ENCODE measurements at places on chromosomes 4 and X. TPM values are rescaled to one million over a fixed set of nuclear protein-coding genes. Genes with fewer than 3 reads are reported as not detected.

GRCh38 chrX:125505207-125505606 lies 185.5 kb downstream of the TEX13C start:
- DNase-seq, result no peak

GRCh38 chrX:13803116-13803515 lies 13.8 kb downstream of the GPM6B start:
- no peak for DNase-seq

DNA sequence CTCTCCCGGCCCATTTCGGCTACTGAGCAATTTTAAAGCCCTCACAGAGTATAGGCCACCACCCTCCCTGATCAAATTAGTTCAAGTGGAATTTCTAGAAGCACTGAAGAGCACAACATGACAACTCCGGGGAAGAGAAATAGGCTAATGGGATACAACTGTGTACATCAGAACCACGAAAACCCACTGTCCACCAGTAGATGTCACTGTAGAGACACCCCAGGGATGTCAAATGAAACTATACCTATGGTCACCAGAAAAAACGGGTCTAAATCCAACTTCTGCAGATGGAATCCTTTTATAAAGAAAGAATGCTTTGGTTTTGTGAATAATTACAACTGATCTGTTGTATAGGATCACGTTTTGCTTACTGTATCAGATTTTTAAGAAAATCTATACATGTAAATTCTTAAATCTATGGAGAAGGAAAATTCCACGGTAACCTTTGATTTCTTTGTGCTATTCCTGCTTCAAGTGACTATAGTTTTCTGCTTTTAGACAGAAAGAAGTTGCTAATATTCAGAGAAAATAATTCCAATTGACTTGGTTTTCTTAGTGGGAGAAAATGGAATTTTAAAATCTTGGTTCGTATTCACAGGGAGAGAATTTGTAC lies 29.5 kb upstream of the MAP3K15 start:
- no peak for DNase-seq

DNA sequence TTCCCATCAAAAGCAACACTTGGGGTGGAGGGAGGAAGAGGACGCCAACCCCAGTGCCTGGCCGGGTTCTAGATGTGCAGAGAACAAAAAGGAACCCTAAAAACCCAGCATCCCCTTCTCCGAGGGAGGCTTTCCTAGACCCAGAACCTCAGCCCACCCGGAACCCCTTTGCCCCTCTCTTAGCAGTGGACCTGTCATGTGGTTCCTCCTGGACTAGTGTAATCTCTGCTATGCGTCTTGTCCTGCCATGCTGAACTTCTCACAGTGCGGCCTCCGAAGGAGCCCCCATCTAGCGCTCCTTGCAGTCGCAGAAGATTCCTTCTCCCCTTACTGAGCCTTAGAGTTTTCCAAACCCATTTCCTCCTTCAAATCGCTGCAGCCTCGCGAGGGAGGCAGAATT lies 1.1 kb upstream of the PRRG3 start:
- no peak for DNase-seq

DNA sequence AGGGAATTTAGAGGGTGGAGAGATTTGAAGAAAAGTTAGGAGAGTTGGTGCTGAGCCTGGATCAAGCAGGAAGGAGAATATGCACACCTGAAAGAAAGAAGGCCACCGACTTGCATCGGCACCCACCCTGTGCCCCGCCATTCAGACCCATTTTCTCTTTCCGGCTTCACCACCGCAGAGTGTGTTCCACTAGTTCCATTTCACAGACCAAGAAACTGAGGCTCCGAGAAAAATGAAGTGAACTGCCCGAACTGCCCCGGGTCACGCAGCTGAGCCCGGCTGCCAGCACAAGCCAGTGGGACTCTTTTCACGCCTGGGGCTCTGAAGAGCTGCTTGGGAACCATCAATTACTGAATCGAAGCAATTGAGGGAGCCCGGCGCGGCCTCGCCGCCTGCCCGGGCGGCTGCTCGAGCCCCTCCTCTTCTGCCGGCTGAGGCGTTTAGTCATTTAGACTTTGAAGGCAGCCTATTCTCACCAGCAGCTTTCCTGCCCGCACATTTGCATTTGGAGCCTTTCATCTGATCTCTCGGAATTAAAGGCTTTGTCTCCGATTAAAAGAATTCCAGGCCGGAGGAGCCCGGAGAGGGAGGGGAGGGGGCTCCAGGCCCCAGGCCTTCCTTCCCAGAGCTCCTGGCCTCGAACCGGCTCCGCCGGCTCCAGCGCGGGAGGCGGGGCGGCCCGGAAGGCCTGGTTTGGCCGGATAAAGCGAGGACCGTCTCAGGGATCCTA lies 140.2 kb upstream of the PJA1 start:
- no peak for DNase-seq

- no peak for DNase-seq
Observed at GRCh38 chr4:88964450-88964849, 92.5 kb downstream of the FAM13A start.

- DNase-seq, result no peak
Observed at GRCh38 chrX:37380924-37381323, 31.8 kb downstream of the PRRG1 start.

DNA sequence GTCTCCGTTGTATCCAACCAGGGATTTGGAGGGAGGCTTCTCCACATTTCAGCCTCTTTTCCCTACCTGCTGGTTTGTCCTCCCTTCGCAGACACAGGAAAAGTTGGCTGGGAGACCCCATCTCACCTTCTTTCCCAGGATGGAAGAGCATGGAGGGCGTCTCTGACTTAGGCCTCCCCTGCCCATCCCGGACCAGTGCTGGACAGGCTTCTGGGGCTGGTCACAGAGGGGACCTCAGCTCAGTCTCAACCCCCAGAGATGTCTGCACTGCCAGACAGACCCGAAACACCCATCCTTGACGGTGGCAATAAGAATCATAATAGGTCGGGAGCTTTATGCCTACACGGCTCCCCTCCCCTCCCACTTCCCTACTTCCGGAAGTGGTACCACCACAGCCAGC lies 1.6 kb downstream of the WFS1 start:
- no peak for DNase-seq

DNA sequence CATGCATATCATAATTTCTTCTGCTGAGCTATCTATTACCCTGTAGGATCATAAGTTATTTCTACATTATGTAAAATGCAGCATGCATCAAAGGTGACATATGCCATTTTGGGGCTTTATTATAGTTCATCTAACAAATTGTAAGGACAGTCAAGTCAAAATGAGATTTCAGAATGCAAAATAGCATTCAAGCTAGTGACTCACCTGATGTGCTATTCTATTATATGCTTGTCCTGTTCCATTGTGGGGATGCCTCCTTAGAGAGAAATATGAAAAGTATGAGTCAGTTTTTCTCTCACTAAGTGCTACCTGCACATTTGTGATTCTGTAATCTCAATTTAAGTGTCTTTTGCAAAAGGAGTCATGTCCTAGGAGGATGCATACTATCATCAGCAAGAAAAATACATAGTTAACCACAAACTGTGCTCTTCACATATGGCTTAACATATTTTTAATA lies 647.0 kb upstream of the PCDH10 start:
- no peak for DNase-seq

DNA sequence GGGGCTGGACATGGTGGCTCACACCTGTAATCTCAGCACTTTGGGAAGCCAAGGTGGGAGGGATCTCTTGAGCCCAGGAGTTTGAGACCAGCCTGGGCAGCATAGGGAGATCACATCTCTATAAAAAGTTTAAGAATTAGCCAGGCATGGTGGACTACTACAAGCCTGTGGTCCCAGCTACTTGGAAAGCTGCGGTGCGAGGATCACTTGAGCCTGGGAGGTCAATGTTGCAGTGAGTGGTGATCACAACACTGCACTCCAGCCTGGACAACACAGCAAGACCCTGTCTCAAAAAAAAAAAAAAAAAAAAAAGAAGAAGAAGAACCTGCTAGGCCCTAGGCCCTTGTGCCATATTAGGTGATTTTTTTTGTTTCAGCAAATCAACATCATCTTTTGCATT lies 12.2 kb downstream of the SRD5A3 start:
- no peak for DNase-seq

GRCh38 chrX:110081320-110081719 lies 78.4 kb downstream of the TMEM164 start:
- DNase-seq, result no peak

DNA sequence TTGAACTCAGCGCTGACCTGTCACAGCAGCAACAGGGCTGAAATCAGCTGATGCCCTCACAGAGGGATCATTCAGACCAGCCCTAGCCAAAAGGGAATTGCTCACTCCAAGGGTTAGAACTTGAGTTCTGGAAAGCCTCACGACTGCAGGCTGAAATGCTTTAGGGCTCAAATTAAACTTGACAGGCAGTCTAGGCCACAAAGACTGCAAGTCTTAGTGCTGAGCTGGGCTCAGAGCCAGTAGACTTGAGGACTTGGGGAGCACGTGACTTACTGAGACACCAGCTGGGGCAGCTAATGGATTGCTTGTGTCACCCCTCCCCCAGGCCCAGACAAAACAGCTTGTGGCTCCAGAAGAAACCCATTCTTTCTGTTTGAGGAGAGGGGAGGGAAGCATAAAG lies 119.0 kb upstream of the SLC6A14 start:
- no peak for DNase-seq

DNA sequence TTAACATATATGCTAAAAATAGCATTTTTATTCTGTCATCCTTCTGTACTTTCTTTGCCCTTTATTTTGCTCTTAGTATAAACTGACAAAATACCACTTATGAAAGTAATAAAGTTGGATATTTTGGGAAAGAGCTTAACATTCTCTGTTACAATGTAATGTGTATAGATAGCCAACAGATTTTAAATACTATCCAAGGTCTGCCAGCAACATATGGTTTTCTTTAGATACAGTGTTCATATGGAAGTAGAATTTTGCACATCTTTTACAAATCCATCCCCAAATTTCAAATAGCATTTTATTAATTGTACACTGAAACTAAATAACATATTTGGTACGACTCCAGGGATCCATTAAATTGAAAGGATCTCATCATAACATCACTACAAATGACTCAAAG lies 268.6 kb upstream of the PCDH18 start:
- DNase-seq, result no peak

- DNase-seq, result no peak
Observed at GRCh38 chr4:101793397-101793796, 2.9 kb downstream of the BANK1 start.

LUZP4 gene
- total RNA-seq, result not detected

STK26 gene
- total RNA-seq, result 1.1 TPM

FGFR3 gene
- 1.8 TPM for total RNA-seq

WDFY3 gene
- total RNA-seq, result 41.0 TPM

GIMD1 gene
- not detected for total RNA-seq

MTTP gene
- total RNA-seq, result 3.9 TPM

AMBN gene
- total RNA-seq, result not detected

GPC3 gene
- 8.5 TPM for total RNA-seq

PCDH7 gene
- 21.7 TPM for total RNA-seq
